NCI-H446 treated with DMSO at 0.1 percent for 48 hours (cell line): ENCODE measurements at places on chromosomes 1 and 21.
A peak's percentile ranks its signal among the peaks of the same experiment; 100 is the strongest.

DNA sequence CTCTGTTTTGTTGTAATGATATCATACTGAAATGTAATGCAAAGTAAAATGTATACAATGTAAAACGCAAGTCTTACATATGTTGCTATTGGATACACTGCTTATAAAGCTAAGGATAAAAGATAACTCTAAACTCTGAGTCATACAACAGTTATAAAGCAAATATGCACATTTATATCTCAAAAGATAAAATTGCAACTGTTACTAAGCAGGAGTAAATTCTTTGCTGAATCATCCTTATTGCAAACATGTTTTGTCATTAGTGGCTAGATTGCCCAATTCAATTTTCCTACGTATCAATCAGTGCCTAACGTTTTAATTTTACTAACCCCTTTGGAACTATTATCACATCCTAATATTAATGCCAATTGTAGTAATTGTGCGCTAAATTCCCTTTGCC is 762.9 kb downstream of the LTN1 start:
- DNase-seq = no peak

DNA sequence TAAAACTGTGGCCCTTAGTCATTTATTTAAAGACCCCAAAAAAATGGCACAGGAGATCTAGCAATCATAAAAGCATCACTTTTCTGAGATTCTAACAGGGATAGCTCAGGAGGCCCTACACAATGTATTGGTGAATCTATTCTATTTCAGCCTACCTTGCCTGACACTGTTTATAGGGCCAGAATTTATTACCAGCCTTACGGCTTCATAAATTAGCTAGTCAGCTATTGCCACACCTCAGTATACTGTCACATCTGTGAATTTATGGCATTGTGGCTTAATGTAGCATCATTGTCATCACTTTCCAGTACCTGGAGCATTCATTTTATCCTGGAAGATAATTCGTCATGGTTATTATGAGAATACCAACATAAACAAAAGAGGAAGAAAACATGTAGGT is 121.2 kb upstream of the ERG start:
- no peak for DNase-seq

- DNase-seq = no peak
Observed at GRCh38 chr1:81314513-81315233, 486.1 kb upstream of the ADGRL2 start.

DNA sequence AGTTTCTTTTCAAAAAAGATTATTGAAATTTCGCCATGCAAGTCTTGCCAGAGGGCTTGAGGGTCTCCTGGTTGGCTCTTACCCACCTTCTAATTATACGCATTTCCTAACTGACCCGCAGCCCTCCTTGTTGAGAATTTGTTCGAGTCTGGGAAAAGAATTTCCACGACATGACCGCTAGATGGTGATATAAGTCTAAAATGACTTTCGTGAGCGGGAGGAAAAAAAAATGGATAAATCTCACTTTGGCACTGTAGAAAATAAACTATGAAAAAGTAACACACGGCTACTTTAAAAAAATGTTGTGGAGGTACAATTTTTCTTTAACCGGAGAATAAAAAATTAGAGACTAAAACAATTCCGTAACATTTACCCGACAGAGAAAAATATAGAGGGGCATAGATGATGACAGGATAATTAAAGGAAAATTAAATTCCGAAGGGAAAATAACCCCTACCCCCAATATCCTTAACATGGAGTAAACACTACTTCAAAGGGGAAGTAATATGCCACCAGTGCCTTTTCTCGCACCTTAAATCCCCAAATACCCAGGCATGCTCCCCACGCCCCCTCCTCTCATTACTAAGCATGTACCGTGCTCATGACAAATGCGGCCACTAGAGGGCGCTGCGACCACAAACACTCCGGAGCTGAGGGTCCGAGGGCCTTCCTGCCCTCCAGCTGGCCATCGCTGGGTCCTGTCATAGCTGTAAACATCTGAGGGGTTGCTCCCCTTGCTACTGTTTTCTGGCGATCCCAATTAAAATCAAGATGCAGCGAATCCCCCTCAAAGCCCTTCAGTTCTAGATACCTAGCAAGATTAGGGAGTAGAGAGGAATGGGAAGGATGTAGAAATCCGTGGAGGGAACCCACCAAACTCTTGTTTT is 266.9 kb downstream of the ASTN1 start:
- peak; percentile 31 for DNase-seq
